Stimulated activated CD8-positive, alpha-beta memory T cell treated with anti-CD3 and anti-CD28 coated beads, Interleukin-7, amount 100 ng/mL, for 1 hour (primary cell): ENCODE measurements at places on chromosomes 2 and 18.

GRCh38 chr2:203799908-203800307 lies 67.7 kb upstream of the CTLA4 start:
- no peak for DNase-seq

DNA sequence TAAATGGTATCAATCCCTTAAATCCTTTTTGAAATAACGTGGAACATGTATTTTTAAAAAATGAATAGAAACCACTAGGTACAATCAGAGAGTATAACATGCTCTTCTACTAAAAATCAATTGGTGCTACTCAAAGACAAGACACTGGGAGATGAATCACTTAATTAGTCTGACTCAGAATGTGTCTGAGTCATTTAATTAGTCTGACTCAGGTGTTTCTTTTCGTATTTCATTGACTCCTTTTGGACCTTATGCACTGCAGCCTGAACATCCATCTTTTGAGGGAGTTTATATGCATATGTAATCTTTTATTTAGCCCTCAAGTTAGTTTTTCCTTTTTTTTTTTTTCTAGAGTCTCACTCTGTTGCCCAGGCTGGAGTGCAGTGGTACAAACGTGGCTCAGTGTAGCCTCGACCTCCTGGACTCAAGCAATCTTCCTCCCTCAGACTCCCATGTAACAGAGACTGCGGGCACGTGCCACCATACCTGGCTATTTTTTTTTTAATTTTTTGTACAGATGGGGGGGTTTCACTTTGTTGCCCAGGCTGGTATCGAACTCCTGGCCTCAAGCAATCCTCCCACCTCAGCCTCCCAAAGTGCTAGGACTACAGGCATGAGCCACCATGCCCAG lies 26.5 kb downstream of the PPP4R3B start:
- DNase-seq: no peak

GRCh38 chr2:105778080-105778607 lies 33.4 kb downstream of the NCK2 start:
- DNase-seq: no peak

GRCh38 chr18:63725682-63726480 lies 23.1 kb downstream of the SERPINB11 start:
- DNase-seq: no peak

GRCh38 chr18:70195852-70196434 lies 9.5 kb downstream of the RTTN start:
- DNase-seq: no peak

GRCh38 chr18:65091744-65092329 lies 659.0 kb upstream of the CDH7 start:
- DNase-seq: no peak

DNA sequence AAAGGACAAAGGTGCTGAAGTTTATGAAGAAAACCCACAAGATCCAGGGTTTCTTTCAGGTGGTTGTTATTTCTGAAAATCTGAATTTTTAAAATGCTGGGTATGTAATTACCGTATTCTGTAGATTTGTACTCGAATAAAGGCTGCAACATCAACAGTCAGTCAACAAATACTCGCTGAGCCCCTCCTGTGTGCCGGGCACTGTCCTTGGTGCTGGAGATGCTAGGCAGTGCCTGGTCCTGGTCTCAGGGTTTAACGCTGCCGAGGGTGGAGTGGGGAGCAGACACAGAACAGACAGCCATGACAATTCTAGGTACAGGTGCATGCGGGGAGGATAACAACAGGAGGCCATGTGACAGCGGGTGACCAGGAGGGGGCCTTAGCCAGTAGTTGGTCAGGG lies 27.2 kb upstream of the PDIA6 start:
- no peak for DNase-seq

DNA sequence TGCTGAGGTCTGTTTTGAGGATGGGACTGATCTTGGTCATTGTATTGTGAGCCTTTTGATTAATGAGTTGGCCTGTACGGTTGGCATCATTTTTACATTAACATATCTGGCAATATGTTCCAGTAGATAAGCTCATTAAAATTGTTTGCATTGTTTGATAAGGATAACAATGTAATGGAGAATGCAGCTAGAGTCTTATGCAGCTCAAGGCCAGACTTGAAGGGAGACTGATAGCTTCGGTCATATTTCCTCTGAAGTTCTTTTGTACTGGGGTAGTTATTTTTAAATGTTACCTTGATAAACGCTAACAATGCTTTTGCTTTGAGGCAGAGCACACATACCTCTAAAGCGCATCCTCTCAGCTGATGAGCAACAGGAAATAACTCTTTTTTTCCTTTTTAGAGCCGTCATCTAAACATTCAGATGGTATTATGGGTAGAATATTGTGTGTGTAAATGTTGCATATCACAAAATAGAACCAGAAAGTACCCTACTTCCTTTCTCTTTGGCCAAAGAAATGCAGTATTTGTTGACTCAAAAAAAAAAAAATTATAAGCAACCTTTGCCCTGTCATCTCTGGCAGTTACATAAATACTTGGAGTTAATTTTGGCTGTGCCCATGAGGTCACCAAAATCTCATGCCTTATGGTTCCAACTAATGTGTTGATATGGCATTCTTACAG lies 1.3 kb downstream of the MAPRE2 start:
- no peak for DNase-seq

- DNase-seq: no peak
These were observed 35.6 kb upstream of the B3GNT7 start for GRCh38 chr2:231359948-231360347.

DNA sequence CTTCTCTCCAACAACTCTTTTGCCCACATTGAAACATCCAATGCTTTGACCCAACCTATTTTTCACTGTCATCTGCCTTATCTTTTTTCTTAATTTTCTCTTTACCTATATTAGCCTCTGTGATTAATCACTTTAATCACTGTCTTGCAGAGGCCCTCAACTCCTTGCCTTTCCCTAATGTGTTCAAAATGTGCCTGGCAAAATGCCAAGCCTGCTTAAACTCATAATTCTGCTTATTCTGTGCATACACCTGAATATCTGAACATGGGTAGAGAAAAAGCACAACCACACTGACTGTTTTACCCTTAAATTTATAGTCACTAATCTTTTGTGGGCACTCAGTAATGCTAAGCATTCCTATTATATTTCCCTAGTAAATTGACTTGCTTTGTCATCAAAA lies 63.0 kb upstream of the GALNT13 start:
- DNase-seq: no peak

DNA sequence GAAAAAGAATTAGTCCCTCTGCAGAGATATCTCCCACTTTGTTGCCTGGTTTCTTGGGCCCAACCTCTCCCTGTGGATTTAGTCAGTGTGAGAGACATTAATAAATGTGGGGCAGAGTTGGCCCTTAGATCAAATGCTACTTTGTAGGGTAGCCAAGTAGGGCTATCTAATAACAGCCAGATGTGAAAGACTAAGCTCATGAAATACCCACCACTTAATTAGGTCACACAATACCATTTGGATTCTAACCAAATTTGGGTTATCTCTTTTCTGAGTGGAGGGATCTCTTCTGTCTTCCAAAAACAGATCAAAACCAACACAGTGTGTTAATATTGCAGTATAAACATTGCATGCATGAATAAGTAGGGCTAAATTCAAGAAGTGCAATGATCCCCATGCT lies 626.8 kb upstream of the ZEB2 start:
- DNase-seq: no peak

GRCh38 chr2:150232321-150232720 lies 255.1 kb downstream of the RND3 start:
- no peak for DNase-seq

DNA sequence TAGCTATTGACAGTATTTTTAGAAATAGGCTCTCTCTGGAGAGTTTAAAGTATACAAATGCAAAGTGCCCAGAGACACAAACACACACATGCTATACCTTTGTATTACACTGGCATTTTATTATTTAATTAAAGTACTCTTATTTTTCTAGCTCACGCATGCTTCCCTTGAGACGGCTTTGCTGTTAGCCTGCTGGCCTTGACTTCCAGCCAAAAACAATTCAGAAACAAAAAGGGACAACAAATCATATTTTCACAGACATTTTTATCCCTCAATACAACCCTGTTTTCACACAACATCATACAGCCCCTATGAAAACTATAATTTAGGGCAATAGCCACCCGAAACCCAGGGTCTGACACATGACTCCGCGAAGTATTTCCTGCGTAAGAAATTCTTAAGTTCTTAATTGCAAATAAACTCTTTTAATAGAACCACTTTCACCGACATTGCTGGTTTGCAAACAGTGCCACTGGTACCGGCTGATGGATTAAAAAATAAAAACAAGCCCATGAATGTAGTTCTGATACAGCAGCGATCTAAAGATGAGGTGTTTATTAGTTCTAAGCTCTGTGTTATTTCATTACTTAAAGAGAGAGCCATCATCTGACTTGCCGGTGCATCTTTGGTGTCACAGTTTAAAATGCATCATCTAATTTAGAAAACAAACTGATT lies 185.1 kb downstream of the TCF4 start:
- DNase-seq: no peak

GRCh38 chr18:4198956-4199355 lies 256.2 kb downstream of the DLGAP1 start:
- no peak for DNase-seq

- no peak for DNase-seq
These were observed 11.3 kb upstream of the KCNS3 start for GRCh38 chr2:17867133-17867532.

DNA sequence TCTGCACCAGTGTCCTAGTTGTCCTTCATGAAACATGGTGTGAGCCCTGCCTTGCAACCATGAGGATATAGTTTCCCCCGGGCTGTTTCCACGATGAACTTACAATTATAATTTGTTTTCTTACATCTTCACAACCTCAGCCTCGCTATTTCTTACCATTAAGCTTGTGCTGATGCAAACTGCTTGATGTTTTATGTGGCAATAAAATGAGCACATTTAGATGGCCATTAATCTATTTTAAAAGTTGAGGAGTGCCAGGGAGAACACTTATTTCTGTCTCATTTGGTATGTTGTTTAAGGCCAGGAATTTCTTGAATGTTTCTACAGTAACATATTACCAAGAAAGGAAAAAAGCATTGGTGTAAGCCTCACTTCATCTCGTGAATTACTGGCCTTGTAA lies 214.5 kb upstream of the SLC8A1 start:
- no peak for DNase-seq

- DNase-seq: no peak
These were observed 28.7 kb upstream of the KLF11 start for GRCh38 chr2:10014418-10015190.

GRCh38 chr2:150191349-150191748 lies 296.1 kb downstream of the RND3 start:
- DNase-seq: no peak

DNA sequence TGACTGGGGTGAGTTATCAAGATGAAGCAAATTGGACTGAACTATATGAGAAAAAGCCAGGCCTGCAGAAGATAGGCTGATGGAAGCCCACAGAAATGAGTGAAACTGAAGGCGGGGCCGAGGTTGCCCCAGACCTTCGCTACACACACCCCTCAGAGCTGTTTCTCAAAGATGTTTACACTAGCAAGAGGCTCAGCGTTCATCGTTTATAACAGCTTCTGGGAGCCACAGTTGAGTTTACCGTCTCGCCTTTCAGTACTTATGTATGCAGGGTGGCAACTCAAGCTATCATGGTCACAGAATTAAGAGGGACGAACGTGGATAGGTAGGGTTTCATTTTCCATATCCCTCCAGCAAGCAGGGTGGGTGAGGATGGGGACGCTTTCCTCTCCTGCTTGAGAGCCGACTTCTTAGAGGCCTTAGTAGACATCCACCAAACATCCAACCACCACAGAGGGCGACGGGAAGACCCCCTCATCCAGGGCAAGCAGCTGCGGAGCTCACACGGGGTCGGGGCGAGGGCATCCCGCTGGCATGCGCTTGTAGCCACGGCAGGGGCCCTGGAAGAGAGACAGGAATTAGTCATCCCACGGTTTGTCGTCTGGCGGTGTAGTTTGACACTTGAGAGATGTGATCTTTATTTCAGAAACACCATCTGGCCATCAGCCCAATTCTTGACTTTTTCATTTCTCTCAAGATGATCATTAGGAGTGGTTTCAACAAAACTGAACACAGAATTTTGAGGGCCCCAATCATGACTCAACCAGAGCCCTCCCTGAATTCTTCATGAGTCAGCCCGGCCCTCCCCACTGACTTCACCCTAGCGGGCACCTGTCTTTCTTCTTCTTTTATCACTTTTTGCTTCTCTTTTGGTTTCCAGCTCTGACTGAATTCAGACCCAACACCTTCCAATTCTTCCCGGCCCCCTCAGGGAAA lies 109.1 kb upstream of the CTDP1 start:
- no peak for DNase-seq

DNA sequence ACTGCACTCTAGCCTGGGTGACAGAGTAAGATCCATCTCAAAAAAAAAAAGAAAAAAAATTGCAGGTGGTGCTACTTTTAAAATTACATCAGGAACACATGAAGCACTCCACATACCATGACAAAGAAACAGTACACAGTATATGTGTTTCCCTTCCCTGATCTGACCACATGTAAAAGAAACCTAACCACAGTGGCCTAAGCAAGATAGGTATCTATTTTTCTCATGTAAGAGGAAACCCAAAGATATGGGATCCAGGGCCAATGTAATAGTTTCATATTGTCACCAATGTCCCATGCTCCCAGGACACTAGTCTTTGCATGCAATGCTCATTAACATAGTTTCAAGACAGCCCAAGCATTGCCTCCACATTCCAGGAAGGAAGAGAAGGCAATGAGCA lies 99.9 kb downstream of the DYM start:
- no peak for DNase-seq

DNA sequence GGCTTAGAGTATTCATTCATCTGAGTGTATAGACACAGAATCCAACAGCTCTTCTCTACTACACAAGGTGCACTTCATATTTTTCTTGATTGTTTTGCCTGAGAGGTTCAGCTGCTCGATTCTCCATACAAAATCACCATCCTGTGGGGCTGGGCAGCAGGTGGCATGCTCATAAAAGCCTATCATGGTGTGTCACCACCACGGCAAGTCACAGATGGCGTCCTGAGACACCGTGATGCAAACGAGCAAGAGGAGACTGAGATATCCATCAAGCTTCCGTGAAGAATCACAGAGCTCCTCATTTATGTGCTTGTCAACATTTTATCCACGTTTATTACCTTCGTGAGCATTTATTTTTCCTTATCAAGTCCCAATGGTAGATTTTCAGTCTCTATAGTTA lies 22.4 kb upstream of the NRP2 start:
- no peak for DNase-seq

GRCh38 chr2:42137125-42137841 lies 31.9 kb upstream of the EML4 start:
- DNase-seq: no peak

GRCh38 chr2:24421668-24422067 lies 61.3 kb upstream of the ITSN2 start:
- DNase-seq: peak; percentile 18

DNA sequence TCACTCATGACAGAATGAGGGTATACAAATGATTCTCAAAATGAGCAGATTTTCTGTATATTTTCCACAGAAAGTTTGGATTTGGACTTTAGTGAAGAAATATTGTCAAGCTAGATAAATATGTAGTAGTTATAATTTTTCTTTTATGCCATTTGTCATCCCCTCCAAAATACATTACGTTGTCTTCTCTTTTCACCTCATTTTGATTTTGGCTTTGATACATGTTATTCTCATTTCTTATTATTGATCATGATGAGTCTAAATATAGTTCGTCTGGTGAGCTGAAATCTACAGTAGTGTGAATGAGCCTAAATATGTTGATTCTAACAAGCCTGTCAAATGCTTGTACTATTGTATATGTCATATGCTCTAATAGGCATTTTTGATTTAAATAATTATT lies 12.3 kb downstream of the DDX1 start:
- no peak for DNase-seq
